CD8-positive, alpha-beta T cell (primary cell): ENCODE measurements at places on chromosomes 6 and 20.

DNA sequence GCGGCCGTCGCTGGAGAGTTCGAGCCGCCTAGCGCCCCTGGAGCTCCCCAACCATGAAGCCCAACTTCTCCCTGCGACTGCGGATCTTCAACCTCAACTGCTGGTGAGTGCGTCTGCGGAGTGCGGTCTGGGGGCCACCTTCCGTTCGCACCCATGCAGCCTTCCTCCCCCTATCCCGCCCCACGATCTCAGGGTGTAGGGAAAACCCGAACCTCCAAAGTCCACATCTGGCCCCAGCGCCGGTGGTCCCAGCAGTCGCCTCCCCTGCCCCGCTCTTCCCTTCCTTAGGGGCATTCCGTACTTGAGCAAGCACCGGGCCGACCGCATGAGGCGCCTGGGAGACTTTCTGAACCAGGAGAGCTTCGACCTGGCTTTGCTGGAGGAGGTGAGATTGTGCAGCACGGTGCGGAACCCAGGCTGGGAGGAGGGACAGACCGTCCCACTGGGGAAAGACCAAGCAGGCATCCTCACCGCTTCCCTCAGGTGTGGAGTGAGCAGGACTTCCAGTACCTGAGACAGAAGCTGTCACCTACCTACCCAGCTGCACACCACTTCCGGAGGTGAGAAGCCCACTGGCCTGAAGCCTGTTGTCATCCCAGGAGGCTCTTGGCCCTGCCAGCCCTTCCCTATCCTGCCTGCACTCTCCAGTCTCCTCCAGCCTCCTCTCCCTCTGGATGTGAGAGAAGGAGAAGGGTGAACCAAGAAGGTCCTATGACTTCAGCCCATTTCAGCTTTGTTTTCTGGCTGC, 719 bp downstream of the SMPD2 start:
- no peak for DNase-seq

DNA sequence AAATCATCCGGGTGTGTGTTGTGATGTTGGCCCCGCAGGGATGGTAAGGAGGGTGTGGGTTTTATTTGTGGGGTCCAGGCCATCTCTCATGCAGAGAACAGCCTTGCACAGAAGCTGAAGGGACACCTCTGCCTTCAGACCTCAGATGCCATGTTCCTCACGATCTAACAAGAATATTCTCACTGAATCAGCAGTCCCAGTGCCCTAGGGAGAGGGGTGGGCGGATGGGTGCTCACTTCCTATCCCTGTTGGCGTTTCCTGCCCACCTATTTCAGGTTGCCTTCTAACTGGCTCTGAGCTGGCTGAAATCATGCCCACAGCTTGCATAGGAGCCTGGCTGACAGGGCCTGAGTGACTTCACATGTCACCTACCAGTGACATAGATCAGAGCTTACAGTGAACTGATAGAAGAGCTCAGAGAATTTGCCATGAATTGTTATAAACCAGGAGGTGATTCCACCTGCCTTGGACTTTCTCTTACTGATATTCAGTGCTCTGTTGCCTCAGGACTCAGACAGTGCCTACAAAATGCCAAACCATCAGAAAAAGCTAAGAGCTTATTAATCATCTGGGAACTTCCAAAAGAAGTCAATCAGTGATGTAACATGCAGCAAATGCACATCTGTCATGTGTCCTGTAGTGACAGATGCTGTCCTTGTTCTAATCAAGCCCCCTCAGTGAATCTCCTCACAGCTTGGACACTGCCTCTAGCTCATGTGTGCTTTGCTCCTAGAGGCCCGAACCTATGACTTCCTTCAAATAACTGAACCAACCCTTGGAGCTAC, 285.8 kb upstream of the PRND start:
- DNase-seq = no peak

GRCh38 chr20:51799401-51799860, 2.9 kb downstream of the SALL4 start:
- no peak for DNase-seq

DNA sequence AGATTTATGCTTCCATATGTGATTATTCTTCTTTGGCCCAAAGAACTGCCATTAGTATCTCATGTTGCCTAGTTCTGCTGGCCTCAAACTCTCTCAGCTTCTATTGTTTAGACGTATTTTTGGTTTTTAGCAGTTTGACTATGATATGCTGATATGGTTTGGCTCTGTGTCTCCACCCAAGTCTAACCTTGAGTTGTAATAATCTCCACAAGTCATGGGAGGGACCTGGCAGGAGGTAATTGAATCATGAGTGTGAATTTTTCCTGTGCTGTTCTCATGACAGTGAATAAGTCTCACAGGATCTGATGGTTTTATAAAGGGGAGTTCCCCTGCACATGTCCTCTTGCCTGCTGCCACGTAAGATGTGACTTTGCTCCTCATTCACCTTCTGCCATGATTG, 96.7 kb upstream of the ARG1 start:
- DNase-seq = no peak

DNA sequence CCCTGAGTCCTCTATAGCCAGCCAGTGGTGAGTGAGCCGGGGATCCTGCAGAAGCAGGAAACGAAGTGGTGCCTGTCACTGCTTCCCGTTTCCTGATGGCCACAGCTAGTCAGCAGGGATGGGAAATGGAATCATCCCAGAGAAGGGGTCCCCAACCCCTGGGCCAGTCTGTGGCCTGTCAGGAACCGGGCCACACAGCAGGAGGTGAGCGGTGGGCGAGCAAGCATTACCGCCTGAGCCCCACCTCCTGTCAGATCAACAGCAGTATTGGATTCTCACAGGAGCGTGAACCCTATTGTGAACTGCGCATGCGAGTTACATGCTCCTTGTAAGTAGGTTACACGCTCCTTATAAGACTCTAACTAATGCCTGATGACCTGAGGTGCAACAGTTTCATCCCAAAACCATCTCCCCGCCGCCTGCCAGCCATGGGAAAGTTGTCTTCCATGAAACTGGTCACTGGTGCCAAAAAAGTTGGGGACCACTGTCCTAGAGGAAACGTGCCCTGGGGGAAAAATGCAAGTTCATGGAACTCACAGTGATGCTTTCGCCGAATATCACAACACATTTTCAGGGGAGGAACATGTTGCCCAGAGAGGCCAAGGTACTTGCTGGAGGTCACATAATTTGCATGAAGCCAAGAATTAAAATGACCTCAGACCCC, 113.8 kb downstream of the JPH2 start:
- DNase-seq = no peak
